ENCODE measurements at places on chromosomes 4 and X.

DNA sequence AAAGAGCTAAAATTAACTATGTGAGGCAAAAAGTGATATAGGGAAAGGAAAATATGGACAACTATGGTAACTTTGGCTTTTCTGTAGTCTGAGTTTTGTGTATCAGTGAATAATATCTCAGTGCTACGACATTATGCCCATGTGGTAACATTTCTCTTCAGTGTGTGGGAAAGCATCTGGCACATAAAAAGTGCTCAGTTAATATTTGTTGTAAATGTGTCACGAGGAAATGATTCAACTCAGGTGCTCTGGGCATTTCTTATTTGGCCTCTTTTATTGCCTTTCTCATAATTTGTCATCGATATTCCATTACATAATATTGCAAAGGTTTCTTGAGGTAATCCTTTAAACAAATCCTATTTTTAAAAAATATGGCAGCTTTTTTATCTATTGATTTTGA is 17.6 kb downstream of the OFD1 start:
- DNase-seq = no peak

GRCh38 chrX:19811807-19812604 is 75.4 kb downstream of the SH3KBP1 start:
- DNase-seq = peak; percentile 89

DNA sequence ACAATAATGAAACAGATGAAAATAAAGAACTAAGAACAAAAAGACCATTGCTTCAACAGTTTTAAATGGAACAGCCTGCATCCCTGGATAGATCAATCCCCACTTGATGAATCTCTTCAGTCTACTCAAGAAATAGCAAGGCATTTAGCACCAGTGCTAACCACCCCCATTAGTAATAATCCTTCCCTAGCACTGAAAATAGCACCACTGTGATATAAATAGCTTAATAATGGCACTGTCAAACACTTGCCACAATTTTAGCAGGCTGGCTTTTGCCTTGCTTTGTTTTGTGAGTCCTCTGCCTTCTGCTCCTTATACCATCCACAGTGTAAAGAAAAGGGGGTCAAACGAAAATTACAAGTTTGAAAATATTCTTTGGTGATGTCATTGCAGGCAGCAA is 17.4 kb downstream of the DCX start:
- no peak for DNase-seq

DNA sequence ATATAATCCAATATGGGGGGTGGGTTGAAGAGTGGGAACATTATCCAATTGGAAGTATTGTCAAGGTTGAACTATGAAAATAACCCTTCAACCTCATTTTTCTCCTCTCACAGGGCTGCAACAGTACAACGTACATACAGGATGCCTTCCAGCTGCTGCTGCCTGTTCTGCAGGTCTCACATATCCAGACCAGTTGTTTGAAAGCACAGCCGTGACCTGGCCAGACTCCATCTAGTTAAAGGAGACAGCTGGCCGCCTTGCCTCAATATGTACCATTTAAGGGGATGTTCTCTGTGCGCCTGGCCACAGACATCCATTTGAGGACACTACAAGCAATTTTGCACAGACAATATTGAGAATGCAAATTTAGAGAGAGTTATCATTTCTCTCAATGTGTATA is 75.7 kb downstream of the FAM114A1 start:
- DNase-seq = peak; percentile 83

GRCh38 chr4:15504041-15504440 is 34.4 kb downstream of the CC2D2A start:
- DNase-seq = peak; percentile 75

DNA sequence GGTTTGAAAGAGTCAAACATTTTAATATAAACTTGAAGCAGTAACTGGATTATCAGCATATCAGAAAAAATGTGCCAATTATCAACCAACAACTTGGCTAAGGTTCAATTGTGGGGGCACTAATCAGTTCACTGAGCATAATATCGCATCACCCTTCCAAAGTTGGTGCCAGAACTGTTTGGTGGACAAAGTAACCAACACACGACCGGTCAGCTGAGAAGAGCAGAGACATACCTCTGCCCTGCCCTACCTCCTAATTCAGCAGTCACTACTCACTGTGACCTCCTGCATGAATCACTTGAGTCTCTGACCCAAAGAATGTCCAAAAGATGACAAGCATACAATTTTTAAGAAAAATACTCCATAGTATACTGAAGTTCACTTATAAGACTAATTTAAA is 53.2 kb downstream of the TSPAN5 start:
- DNase-seq = no peak

DNA sequence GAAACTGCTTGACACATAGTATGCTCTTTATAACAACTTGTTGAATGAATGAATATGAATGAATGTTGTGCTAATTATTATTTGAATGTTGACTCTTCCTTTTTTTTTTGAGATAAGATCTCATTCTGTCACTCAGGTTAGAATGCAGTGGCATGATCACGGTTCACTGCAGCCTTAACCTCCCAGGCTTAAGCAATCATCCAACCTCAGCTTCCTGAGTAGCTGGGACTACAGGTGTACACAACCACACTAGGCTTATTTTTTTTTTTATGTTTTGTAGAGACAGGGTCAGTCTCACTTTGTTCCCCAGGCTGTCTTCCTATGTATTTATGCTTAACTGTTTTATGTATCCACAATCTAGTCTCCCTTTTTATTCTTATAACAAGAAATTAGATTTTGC is 114.7 kb upstream of the WDFY3 start:
- DNase-seq = no peak

DNA sequence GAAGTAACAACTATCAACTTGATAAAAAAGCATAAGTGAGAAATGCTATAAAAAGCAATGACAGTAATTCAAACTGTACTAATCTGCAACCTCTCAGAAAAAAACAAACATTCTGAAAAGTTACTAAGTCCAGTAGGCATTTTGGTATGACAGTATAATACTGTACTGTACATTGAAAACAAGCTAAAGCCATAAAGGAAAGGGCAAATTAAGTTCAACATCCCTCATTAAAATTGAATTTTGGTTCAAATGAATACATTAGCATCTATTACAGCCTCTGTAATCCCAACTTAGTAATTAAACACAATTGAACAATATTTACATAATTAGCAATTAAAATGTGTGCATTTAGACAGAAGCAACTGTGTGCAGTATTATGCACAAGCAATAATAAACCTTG is 53.7 kb downstream of the C4orf46 start:
- DNase-seq = no peak

GRCh38 chr4:73523126-73523525 is 41.6 kb downstream of the AFM start:
- no peak for DNase-seq

DNA sequence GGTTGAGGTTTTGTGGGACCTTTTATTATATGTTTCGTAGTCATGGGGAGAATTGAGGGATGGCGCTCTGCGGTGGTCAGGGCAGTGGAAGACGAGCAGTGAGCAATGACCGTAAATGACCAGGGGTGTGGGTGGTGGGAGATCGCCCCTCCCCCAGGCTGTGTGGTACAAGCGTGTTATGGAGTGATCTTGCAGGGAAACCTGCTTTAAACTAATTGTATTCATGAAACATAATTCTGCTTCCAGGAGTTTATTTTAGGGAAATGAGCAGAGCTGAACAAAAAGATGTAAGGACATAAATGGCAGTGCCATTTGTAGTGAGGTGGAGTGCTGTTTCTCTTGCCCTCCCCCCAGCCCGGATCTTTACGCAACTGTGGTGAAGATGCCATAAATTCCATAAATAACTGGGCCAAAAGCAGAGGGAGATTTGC is 20.2 kb downstream of the GYG2 start:
- peak; percentile 76 for DNase-seq

GRCh38 chr4:89303814-89304388 is 3.7 kb downstream of the GPRIN3 start:
- no peak for DNase-seq

GRCh38 chr4:26235500-26235899 is 85.3 kb upstream of the RBPJ start:
- DNase-seq = peak; percentile 66

DNA sequence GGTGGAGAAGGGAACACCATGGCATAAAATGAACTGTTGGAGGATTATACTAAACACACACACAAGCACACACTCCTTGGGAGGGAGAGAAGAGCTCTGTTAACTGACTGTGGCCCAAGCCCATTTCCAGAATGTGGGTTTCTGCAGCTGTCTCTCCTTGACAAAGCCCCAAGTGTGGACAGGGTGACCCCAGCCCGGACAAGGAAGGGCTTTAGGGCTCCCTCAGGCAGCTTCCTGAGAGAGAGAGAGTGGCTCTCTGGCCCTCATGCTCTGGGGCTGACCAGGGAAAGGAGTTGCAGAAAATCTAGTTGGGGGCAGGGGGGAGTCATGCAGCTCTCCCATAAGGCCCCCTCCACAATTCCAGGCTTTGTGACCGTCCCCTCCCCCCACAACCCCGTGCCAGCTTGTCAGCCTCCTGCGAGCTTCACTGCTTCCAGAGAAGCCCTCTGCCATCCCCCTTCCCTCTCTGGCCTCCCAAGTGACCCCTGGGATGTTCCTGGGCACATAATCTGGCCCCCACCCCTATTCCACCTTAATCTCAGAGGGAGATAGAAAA is 590 bp downstream of the ARHGEF9 start:
- no peak for DNase-seq

GRCh38 chr4:153785910-153786721 is 2.8 kb downstream of the SFRP2 start:
- DNase-seq = peak; percentile 68

DNA sequence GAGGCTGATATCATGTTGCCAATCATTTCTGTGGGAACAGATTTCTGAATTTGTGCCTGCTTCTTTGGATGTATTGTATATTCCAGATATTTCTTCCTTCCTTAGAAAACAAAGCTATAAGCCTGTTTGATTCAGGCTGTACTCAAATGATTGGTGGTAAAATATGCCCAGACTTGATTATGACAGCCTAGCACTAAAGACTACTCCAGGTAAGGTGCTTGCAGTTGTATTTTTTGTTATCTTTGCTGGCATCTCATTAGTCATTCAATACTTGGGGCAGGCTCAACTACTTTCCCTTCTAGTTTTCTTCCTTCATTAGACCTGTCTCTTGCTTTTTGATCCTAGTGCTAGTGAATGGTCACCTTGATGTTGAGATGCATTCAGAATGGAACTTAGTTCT is 90.6 kb downstream of the ZNF518B start:
- no peak for DNase-seq

Measured in choroid plexus epithelial cell (primary cell).